Activated T-cell treated with anti-CD3 and anti-CD28 coated beads, Interleukin-2, amount 50 U/mL, for 4 hours (primary cell): ENCODE measurements at places on chromosomes 12 and 14.
A peak's percentile ranks its signal among the peaks of the same experiment; 100 is the strongest.

DNA sequence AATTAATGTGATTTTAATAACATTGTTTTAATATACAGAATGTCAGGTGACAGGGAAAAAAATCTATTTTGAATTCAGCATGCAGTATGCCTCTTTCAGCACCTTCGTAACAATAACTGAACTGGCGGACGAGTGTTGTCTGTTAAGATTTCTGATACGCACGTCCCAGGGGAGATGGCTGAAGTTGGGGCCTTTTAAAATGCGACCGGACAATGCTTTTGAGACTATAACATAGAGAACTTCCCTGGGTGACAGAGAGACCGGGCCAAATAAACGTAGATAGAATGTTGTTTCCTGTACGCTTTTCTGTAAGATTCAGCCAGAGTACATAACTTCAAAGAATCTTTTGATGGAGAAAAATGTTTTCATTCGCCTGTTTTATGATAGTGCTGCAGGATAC is 239.7 kb downstream of the EGLN3 start:
- DNase-seq = no peak

GRCh38 chr14:56543436-56543835 is 36.2 kb upstream of the TMEM260 start:
- DNase-seq = no peak

DNA sequence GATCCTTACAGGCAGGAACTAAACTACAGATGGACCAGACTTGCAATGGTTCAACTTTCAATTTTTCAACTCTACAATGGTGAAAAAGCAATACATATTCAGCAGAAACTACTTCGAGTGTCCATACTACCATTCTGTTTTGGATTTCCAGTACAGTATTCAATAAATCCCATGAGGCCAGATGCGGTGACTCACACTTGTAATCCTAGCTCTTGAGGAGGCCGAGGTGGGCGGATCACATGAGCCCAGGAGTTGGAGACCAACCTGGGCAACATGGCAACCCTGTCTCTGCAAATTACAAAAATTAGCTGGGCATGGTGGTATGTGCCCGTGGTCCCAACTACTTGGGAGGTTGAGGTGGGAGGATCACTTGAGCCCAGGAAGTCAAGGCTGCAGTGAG is 336.1 kb downstream of the MED13L start:
- DNase-seq = no peak

- DNase-seq = no peak
These were observed 149.5 kb downstream of the ETV6 start for GRCh38 chr12:11798856-11799501.

DNA sequence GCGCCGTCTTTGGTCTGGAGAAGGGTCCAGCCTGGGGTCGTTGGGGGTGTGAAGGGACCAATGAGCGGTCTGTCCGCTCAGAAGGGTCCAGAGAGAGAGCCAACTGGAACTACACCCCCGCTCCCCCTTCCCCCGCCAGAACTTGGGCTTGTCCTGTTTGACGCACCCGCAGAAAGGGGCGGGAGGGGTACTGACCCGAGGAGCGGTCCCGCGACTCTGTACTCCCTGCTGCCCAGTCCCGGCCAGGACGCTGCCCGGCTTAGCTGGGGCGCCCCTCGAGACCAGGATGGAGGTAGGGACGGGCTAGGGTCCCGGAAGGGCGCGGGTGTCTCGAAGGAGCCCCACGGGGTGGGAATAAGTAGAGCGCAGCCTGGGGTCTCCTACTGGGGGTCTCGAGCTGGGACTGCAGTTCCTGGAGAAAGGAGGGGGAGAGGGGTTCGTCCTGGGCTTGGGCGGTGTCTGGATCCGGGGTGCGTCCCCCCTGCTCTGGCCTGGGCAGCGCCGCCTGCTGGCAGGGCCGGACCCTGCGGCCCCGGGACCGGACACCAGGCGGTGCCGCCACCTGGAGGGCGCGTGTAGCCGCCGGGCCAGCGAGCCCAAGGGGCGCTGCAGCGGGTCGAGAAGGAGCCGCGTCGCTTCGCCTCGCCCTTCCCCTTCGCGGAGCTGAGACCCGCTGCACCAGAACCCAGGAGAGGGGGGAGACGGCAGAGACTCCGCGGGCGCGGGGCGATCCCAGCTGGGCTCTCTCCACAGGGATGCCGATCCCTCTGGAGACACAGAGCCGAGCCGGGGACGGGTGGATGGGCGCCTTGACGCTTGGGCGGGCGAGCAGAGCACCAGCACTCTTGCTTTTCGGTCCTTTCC is 3.8 kb upstream of the CACNB3 start:
- DNase-seq = peak; percentile 65

DNA sequence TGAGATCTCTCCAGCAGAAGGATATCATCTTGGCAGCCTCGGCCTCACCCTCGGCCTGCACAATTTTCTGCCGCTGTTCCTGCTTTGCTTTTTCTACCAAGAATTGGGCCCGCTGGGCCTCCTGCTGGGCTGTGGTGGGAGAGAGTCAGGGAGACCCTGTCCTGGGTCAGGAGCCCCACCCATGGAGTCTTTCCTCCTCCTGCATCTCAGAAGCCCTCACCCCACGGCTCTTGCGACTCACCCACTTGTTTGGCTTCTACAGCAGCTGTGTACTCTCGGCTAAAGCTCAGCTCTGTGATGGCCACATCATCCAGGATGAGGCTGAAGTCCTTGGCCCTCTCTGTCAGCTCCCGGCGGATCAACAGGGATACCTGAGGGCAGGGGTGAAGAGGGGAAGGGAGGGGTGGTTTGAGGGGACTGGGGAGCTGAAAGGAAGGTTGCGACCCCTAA is 2.8 kb downstream of the PHB2 start:
- DNase-seq = no peak

GRCh38 chr12:62716866-62717525 is 218.0 kb downstream of the PPM1H start:
- no peak for DNase-seq

DNA sequence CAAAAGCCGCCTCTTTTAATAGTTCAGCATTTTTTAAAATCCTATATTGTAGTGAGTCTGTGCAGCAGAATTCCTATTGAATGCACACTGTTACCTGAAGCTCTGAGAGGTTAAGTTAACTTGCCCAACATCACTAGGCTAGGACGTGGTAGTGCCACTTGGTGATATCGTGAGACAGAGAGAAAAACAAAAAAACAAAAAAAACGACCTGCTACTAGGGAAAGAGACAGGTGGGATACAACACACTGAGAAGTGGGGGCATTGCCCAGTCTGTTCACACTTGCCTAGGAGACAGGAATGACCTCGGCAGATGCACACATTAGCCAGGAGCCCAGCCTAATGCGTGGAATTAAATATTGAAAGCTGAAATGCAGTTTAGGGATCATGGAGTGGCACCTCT is 129.7 kb upstream of the CCND2 start:
- no peak for DNase-seq

DNA sequence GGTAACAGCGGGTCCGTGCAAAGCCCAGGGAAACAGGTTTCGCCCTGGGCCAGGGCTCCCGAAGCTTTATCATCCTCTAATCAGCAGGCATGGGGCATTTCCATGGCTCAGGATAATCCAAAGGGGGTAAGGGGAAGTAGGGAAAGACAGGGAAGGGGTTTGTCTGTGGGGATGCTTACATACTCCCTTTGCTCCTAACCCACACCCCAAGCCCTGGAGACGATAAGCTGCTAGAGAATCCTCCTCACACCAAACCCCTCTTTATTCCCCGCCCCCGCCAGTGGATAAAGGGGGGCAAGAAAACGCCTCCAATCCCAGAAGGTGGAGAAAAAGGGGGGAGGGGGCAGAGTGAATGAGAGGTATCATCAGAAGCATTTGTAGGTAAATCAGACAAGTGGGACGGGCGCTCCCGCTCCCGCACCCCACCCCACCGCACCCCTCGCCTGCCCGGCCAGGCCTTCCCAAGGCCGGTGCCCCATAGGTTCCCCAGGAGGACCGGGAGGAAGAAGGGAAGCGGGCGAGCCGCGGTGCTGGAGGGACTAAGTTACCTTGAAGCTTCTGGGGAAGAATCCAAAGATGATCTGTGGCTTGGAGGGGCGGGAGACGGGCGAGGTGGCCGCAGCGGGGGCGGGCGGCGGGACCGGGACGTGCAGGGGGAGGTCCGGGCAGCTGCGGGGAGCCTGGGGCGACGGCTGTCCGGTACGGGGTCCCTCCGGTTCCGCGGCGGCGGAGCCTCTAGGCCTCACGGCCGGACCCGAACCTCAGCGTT is 762 bp downstream of the PPP2R5E start:
- peak; percentile 4 for DNase-seq

- peak; percentile 50 for DNase-seq
These were observed 120.1 kb upstream of the MAX start for GRCh38 chr14:65222440-65222858.

DNA sequence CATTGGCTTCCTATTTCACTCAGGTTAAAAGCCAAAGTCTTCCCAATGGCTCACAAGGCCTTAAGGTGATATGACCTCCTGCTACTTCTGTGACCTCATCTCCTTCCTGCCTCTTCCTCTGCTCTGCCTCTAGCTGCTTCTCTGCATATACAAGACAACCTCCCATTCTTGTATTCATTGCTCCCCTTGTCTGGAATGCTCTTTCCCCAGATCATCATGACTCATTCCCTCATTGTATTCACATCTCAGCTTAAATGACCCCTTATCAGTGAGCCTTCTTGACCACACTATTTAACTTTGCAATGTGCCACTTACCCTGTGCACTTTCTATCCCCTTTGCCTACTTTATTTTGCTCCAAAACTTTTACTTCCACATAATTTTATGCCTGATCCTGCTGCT is 90.2 kb downstream of the PPP1R12A start:
- no peak for DNase-seq

DNA sequence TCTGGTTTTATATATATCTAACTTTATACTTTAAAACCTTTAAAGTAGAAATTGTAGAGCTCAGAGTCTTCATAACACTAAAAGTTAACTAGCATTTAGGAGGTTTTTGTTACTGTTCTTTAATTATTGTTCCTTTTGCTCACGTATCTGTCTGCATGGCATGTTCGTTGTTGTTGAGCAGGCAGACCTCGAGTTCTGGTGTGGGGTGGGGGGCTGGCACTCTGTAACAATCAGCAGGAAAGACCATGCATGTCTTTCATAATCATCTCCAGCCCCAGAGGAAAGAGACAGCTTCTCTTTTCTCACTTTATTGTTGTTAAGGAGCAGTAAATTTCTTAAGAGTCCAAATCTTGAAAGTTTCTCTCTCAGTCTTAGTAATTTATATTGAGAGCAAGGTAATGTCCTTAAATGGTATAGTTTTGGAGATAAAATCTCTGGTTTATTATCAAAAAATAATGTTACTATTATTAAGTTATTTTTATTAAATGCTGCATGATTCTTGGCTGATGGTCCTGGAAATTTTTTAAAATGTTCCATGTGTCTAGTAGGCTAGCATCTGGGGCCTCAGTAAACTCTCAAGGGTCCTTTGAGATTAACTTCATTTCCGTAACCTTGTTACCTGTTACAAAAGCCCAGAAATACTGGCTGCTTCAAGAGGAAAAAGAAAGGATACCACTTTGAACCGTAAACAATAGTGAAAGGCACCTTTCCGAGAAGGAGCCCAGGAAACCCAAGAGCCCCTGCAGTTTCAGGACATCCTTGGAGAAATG is 30.3 kb downstream of the CKB start:
- no peak for DNase-seq

DNA sequence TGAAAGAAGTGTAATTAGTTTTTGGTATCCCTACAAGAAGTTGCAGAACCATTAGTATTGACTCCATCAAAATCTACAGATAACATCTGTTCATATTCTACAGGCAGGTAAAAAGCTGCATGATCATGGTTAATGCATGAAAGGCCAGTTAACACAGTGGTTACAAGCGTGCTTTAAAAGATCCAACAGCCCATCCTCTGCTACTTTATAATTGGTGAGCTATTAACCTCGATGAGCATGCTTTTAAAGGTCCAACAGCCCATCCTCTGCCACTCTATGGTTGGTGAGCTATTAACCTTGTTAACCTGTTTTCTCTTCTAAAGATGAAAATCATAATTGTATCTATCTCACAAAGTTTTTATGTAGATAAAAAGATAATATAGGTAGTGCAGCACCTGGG is 289.3 kb downstream of the DUSP6 start:
- DNase-seq = no peak

DNA sequence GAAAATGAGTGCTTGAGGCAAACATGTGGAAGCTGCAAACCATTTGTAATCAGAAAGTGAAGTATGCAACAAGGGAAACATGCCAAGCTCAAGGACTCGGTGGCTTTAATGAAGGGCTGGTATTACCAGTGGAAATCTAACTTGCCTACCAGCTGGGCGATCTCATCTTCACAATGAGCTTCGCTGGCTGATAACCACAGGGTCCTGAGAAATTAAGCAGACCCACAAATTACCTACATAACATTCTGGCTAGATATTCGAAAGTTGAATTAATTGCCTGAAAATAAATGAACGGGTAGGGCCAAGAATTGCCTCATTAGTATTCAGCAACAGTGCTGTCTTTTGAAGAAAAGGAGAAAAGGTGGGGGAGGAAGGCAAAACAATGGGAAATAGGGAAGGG is 439.4 kb downstream of the PDZRN4 start:
- no peak for DNase-seq

DNA sequence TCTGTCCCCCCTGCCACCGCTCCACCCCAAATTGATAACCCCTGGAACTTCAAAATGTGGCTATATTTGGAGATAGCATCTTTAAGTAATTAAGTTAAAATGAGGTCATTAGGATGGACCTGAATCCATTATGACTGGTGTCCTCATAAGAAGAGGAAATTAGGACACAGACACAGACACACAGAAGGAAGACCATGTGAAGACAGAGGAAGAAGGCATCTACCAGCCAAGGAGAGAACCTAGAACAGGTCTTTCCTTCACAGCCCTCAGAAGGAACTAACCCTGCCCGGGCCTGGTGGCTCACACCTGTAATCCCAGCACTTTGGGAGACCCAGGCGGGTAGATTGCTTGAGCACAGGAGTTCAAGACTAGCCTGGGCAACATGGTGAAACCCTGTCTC is 3.6 kb upstream of the HRK start:
- no peak for DNase-seq

GRCh38 chr14:62030387-62030786 is 268.2 kb downstream of the SNAPC1 start:
- no peak for DNase-seq

DNA sequence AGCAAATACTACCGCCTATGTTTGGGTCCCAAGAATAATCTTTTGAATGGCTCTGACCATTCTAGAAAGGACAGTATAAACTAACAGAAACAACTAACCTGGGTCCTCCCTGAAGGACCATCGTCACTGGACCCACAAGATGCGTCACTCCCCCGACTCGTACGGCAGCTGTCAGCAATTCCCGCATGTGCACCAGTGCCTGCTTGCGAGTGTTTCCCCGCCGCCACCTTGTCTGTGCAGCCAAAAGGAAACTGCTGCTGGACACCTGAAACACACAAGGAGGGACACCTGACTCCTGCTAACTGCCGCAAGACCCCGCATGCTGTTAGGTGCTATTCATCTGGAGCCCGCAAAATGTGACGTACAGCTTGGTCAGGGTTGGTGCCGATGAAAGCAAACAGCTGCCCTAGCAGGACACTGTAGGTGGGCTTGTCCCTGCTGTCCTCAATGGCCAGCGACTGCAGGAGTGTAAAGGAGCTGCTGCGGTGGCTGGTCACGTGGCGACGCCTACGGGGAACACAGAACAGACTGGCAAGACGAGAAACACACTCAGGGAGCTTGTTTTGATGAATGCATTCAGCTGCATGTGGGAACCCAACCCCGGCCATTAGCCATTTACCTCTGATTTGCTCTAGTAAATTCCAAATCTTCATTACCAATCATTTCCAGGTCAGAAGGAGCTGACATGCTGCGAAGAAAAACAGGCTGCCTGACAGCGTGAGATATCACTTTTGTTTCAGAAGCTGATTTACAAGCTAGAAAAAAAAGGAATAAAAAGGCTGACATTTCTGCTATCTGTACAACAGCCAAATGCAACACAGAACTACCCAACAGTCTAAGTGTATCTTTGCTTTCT is 118.1 kb downstream of the TRAFD1 start:
- no peak for DNase-seq
